AG09319 (cell line): ENCODE measurements at places on chromosomes 6 and 20.

GRCh38 chr20:6034134-6034969 is 19.5 kb downstream of the LRRN4 start:
- no peak for DNase-seq

- peak; percentile 98 for DNase-seq
These were observed 588 bp upstream of the ACSS2 start for GRCh38 chr20:34875642-34876405.

DNA sequence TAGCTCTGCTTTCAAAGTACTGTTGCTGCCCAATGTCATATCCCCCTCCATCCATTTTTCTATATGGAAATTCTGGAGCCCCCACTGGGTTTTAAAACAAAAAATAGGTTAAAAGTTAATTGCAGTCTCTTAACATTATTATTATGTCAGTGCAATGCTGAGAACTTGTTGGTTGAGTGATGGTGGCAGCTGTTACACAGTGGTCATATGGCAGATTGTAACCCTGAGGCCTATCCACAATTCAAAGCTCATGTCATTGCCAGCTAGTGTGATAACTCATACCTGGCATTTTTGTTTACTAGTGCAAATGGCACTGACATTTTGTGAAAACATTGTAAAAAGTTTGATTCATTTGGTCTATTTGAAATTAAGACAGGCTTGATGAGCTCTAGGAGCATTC is 305.7 kb upstream of the FLRT3 start:
- DNase-seq, result no peak

- no peak for DNase-seq
These were observed 24.0 kb downstream of the PGM3 start for GRCh38 chr6:83169106-83169505.

DNA sequence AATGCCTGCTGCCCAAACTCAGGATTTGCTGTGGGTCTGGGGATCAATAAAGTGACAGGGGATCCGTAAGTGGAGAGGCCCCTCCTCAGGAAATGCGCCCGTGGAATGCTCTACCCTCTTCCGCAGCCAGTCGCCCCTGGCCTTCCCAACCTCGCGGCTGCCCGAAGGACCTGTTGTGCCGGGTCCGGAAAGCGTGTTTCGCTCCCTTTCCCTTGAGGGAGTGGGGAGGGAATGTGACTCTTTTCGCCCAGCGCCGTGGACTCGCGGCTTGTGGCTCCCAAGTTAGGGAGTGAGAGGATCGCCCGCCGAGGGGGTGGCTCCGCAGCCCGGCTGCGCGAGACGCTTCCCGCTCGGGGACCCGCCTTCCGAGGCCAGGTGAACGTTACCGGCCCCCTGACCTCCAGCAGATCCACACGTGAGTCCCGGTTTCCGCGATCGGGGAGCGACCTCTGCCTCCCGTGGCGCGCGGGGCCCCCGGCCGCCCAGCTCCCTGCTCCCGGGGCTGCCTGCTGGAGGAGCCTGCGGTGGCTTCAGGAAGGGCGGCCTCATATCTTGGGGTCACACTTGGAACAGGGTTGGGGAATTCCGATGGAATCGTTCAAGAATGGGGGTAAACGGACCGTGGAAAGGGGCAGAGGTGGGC is 666 bp downstream of the TPD52L1 start:
- DNase-seq, result no peak
